ENCODE measurements at places on chromosomes 5 and 9.

DNA sequence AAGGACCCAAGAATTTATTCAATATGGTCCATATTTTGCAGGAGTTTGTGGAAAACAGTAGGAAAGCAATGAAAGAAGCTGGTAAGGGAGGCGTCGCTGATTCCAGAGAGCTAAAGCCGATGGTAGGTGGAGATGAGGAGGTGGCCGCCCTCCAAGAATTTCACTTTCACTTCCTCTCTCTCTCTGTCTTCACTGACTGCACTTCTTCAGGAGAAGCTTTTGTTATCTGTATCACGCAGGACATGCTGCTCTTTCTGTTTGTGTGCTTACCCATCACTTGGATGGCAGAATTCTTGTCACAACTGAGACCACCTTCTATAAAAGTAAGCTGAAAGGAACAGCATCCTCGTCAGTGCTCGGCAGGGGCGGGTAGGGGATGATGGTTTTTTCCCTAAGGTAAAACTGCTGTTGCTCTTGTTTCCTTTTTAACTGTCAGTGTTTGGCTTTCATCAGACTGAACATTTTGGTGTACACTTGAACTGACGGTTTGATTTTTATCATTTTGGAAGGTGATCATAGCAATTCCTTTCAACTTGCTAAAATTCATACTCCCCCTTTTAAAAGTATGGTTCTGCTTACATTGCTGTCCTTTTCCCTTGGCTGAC, 62.4 kb upstream of the FSD1L start:
- DNase-seq, result no peak

- DNase-seq, result peak; percentile 71
Measured at GRCh38 chr5:14250084-14250695, 107.0 kb downstream of the TRIO start.

DNA sequence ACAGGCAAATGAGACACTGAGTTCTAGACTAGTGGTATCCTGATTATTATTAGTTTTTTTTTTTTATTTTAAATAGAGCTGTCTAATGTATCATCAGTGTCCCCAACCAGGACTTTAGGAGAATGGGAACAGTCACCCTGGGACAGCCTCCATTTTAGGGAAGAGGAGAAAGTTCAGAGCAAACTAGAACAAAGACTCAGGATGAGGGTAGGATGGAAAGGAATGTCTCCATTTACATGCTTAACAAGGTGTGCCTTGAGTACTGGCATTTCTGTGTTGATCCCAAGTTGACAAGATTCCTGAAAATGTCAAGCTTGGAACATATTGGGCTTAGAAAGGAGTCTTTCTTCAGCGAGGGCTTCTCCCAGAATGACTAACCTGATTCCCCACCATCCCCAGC, 223.5 kb downstream of the ARRDC3 start:
- no peak for DNase-seq

DNA sequence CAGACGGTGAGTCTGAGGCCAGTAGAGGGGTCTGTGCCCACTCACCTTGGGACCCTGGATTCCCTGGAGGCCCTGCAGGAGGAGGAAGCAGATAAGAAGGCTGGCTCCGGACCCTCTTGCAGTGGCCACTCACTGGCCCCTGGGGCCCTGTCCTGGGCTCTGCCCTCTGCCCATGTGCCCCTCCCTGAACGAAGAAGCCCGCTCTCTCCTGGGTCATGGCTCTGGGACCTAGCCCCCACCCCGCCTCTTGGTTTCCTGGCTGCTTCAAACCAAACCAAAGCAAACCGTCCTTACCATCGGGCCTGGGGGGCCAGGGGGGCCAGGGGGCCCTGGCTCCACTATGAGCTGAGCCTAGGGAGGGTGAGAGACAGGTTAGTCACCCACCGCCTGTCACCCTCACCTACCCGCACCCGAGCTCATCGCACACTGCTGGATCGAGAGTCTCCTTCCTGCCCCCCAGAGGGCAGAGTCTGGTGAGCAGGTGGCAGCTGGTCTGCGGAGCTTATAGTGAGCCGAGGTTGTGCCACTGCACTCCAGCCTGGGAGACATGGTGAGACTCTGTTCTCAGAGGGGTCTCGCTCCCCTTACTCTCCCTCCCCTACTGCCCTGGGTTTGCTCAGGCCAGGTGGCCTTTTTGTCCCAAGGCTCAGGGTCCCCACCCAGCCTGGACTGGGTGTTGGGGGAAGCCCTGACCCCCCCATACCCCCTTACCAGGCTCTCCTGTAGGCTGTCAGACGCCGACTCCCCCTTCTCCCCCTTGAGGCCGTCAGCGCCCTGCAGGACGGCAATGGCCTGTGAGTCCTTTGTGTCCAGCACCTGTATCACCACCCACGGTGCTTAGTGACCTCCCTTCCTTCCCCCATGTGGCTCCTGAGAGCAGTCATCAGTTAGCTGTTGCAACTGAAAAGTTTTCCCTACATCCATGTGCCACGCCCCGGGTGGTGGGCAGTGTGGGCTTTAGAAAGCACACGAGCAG, 15.2 kb upstream of the PHYKPL start:
- DNase-seq, result no peak

- no peak for DNase-seq
Measured at GRCh38 chr5:169602535-169602934, 19.0 kb downstream of the SPDL1 start.

DNA sequence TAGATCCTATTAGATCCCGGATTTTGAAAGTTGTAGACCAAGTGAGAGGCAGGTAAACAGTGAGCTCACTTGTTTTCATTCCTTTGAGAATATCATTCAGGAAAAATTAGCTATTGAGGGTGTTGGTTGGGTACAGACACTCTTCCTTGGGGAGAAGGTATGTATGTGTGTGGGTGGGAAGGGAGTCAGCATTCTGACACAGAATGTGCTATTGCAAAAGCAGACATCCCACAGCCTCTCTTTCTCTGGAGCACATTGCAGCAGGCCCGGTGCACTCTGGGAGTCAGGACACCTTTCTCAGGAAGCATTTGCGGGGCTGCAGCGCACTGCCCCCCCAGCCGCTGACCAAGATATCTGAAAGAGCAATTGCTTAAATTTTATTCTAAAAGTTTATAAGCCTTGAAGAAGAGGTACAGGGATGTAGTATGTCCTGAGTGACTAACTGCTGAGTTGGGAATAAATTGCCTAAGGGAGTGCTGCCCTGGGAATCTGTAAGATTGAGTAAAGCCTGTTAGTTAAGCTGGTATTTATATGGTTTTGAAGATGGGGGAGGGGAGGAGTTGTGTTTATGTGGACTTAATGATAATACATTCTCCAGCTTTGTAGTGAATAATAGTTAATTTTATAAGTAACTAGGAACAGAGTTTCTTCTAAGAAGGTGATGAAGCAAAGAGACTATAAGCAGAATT, 5.2 kb downstream of the TNFAIP8 start:
- no peak for DNase-seq

Data from dermis blood vessel endothelial cell (primary cell).